ENCODE measurements at places on chromosomes 2 and 18.

- DNase-seq, result no peak
Measured at GRCh38 chr18:4203568-4204437, 251.3 kb downstream of the DLGAP1 start.

GRCh38 chr2:132517386-132517785 lies 100.8 kb downstream of the GPR39 start:
- no peak for DNase-seq

- DNase-seq, result no peak
Measured at GRCh38 chr2:231542136-231542535, 11.9 kb upstream of the NMUR1 start.

- DNase-seq, result no peak
Measured at GRCh38 chr2:19525313-19525712, 166.9 kb upstream of the OSR1 start.

GRCh38 chr2:164662066-164662465 lies 40.8 kb upstream of the GRB14 start:
- no peak for DNase-seq

- no peak for DNase-seq
Measured at GRCh38 chr2:156158808-156159207, 173.7 kb downstream of the NR4A2 start.

DNA sequence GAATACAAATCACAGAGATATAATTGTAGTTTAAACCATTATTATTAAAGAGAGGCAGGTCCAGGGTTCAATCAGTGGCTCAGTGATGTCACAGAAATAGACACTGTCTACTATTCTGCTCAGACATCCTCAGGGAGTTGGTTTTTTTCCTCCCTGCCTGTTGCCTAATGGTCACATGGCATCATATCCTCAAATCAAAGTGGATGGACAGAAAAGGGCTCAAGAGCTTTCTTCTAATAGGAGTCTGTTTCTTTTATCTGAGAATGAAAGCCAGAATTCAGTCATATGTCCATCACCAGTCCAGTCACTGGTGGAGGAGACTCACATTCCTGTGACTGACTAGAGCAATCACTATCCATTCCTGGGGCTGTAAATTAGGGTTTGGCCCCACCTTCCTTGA lies 27.9 kb upstream of the EPC2 start:
- no peak for DNase-seq

DNA sequence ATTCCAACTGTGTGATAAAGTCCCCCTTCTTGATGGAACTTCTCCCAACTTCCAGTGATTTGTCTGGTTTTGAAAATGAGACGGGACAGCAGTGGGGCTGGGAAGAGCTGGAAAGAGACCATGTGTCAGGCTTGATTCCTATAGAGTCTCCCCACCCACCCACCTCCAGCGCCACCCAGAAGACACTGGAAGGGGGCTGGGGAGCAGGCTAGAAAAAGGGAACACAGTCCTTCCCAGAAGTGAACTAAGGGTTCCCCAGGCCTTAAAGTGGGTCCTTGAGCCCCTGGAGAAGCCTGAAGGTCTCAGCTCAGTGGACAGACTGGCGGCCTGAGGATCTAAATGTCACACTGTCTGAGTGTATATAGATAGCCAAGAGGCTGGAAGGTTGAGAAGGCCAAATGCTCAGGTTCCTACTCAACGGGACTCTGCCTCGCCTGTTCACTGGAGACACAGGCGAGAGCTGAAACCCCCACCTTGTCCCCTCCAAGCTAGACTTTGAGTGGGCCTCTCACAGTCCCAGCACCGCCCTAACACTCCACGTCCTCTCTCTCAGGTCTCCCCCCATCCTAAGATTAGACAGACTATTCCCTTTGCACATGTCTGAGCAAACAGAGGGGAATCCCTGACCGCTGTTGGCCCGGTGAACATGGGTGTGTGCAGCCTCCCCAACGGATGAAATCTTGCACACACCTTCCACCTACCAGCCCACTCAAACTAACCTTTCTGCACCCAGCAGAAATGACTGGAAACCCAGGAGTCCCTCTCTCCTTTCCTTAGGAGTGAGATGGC lies 1.6 kb downstream of the PKDCC start:
- DNase-seq, result no peak

GRCh38 chr2:175446201-175446600 lies 264.7 kb upstream of the ATP5MC3 start:
- DNase-seq, result no peak

DNA sequence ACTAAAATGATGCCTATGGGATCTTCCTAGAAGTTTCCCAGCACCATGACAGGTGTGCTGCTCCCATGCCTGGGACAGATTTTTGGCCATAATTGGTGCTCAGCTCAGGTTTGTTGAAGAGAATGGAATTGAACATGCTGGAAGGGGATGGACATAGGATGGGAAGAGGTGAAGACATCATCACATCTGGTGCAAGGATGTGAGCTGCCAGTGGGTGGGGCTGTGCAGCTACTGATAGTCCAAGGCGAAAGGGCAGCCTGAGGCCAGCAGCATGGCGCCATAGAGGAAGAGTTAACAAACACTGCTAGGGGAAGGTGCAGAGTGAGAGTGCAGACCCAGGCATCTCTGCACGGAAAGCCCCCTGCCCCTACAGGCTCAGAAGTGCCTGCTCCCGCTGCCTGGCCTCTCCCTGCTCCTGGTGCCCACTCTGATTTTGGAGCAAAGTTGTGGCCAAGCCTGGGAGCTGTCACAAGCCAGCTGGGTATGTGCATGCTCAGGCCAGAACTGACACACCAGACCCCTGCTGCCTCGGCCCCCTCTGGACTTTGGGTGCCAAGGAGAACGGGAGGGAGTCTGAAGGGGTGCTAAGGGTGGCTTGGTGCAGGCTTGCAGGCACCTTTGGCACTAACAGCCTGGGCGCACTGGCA lies 178.6 kb downstream of the ZBTB7C start:
- no peak for DNase-seq

Data from stimulated activated CD8-positive, alpha-beta memory T cell treated with anti-CD3 and anti-CD28 coated beads, Interleukin-15, amount 100 ng/mL, for 24 hours (primary cell).